ENCODE measurements at places on chromosomes 13 and 19.

- DNase-seq, result no peak
These were observed 54.8 kb downstream of the DLEU7 start for GRCh38 chr13:50788551-50789210.

GRCh38 chr13:40875044-40875443, 85.6 kb downstream of the SLC25A15 start:
- no peak for DNase-seq

DNA sequence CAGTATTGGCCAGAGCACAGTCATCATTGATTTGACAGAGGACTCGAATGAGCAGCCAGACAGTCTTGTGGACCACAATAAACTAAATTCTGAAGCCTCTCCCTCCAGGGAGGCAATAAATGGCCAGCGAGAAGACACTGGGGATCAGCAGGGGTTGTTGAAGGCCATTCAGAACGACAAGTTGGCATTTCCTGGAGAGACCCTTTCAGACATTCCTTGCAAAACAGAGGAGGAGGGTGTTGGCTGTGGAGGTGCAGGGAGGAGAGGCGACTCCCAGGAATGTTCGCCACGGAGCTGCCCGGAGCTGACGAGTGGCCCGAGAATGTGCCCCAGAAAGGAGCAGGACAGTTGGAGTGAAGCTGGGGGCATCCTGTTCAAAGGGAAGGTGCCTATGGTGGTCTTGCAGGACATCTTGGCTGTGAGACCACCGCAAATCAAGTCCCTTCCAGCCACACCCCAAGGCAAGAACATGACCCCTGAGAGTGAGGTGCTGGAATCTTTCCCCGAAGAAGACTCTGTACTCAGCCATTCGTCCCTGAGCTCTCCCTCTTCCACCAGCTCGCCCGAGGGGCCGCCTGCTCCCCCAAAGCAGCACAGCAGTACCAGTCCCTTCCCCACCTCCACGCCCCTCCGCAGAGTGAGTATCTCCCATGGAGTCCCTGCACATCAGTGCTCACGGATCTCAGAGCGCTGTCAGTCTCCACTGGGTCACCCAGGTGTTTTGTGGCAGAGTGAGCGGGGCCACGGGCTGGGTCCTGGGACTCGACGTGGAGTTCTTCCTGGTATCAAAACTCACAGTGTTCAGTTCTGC, 6.9 kb downstream of the CHAF1A start:
- no peak for DNase-seq

GRCh38 chr13:73496711-73497110, 437.9 kb downstream of the KLF5 start:
- no peak for DNase-seq

GRCh38 chr13:76600081-76600480, 286.1 kb downstream of the KCTD12 start:
- no peak for DNase-seq

DNA sequence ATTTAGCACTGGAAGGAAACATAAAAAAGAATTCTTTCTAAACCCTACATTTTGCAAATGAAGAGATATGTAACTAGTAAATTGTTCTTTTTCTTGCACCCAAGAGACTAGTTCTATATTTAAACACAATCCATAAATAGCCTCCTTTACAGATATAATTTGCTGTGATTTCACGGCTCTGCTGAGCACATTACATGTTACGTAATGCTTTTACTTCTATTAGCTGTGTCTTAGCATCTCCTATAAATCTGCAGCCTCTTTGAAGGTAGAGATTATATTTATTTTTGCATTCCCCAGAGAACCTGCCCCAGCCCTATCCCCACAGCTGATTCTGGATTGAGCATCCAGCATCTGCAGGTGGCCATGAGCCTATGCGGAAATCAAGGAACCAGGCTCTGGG, 32.2 kb downstream of the LACC1 start:
- DNase-seq, result no peak
